ENCODE measurements at places on chromosomes 3 and 15.

DNA sequence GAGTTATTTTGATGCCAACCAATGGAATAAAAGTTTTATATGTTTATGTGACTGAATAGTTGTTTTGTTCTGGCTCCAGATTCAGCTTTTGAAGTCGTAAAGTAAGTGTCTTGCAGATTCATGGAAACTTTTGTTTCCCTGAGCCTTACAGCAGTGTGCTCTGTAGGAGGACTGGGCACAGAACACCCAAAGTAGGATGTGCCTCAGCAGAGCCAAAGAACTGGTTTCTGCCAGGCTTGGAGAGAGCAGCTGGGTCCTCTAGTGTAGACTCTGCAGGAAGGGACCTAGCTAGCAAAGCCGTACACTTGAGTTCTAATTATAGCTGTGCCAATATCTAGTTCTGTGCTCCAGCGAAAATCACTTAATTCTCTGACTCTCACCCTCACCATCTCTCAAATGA is 261.2 kb upstream of the DNAJC19 start:
- DNase-seq: no peak

GRCh38 chr15:43931790-43932435 is 105.1 kb downstream of the WDR76 start:
- DNase-seq: no peak

- DNase-seq: no peak
These were observed 631.8 kb downstream of the SQOR start for GRCh38 chr15:46266661-46267060.

DNA sequence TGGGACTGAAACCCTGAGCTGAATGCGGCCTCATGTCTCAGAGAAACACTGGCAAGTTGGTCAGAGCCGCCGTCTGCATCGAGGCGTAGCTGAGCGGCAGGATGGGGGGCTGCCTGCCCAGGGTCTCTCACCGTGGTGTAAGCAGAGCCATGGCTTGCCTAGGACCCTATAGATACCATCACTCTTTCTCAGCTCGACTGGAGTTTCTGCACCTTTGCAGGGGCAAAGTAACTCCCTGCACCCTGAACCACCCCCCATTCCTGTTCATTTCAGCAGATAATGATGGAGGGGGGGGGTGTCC is 28.4 kb upstream of the NR2E3 start:
- no peak for DNase-seq

- no peak for DNase-seq
These were observed 33.9 kb upstream of the CDCP1 start for GRCh38 chr3:45180051-45180450.

DNA sequence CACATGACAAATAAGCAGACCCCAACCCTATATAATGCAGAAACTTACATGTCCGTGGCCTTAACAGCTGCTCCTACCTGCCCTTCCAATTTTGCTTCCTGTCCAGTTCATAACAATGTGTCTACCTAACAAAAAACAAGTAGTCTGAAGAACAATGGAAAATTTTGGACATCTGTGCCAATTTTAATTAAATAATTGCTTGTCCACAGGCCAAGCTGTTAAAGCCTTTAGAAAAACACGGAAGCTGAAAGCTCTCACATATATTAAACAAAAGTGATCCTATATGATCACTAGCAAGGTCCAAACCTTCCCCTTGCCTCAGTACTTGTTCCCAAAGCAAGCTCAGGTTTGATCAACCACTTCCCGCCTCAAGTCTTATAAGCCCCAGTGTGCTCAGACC is 37.1 kb downstream of the MAGI1 start:
- no peak for DNase-seq

- no peak for DNase-seq
These were observed 5.7 kb upstream of the A4GNT start for GRCh38 chr3:138137861-138138260.

DNA sequence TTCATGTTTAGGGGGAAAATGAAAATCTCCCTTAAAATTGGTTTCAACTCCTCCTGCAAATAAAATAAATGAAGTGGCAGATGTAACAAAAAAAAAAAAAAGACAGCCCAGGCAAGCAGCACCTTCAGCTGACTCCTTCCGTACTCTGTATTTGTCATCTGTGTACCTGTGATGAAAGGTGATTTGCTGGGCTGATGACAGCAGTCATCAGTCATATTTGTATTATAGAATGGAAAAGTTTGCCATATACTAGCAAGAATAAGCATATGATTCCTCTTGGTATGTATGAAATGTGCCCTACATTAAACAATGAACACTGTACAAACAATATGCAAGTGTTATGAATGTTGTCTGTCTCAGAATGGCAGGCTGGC is 44.1 kb upstream of the WWTR1 start:
- no peak for DNase-seq

- DNase-seq: no peak
These were observed 38.5 kb downstream of the SMAD3 start for GRCh38 chr15:67103869-67104268.

DNA sequence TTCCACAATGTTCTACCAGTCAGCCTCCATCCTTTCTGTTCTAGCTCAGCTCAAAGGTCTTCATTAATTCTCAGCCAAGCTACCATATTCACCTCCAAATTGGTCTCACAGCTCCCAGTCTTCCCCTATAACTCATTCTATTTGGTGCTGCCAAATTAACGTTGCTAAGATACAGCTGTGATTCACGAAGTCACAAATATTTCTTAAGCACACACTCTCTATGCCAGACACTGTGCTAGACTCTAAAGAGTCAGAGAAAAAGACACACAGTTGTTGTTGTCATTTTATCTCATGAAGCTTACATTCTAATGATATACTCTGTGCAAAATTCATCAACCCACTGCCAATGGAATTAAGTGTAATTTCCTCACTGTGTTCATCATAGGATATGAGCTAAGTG is 102.8 kb downstream of the FRMD5 start:
- no peak for DNase-seq

DNA sequence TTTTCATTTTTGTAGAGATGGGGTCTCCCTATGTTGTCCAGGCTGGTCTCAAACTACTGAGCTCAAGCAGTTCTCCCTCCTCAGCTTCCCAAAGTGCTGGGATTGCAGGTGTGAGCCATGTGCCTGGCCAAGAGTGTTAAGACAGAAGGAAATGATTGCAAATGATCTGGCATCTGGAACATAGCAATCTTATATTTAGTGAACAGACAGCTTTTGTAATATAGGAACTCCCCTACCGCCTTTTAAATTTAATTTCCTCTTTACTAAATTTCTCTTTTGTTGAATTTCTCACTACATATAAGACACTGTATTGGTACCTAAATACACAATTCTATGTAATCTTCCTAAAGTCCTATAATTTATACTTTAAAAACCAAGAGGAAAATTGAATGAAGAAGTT is 13.1 kb downstream of the ANO10 start:
- DNase-seq: no peak

GRCh38 chr3:120469882-120470301 is 19.1 kb upstream of the FSTL1 start:
- DNase-seq: no peak

DNA sequence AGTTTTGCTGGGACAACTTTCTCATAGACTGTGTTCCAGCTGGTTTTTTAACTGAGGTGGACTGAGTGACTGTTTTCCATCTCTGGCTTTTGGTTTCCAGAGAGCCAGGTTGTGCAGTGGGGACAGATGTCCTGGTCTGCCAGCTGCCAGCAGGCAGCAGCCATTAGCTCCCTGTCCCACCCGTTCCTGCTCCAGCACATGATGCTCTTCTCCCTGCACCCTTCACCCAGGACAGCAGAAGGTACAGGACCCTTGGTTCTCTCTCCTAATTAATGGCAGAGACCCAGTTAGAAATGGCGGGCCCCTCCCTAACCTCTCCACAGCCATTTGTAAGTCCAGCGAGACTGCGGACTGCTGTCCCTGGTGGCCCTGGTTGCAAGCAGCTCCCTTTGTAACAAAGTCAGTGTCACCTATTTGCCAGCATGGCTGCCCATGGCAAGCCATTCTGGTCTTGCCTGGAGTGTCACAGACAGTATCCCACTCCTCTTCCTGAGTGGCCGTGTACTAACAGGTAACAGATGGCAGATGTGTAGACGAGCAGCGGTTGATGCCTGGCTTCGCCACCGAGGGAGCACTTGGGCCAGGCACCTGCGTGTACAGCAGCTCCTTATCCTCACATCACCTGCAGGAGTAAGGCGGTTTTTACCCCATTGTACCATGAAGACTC is 148.3 kb downstream of the DNAJB8 start:
- no peak for DNase-seq

- no peak for DNase-seq
These were observed 33.5 kb downstream of the SEMA6D start for GRCh38 chr15:47750740-47751262.

DNA sequence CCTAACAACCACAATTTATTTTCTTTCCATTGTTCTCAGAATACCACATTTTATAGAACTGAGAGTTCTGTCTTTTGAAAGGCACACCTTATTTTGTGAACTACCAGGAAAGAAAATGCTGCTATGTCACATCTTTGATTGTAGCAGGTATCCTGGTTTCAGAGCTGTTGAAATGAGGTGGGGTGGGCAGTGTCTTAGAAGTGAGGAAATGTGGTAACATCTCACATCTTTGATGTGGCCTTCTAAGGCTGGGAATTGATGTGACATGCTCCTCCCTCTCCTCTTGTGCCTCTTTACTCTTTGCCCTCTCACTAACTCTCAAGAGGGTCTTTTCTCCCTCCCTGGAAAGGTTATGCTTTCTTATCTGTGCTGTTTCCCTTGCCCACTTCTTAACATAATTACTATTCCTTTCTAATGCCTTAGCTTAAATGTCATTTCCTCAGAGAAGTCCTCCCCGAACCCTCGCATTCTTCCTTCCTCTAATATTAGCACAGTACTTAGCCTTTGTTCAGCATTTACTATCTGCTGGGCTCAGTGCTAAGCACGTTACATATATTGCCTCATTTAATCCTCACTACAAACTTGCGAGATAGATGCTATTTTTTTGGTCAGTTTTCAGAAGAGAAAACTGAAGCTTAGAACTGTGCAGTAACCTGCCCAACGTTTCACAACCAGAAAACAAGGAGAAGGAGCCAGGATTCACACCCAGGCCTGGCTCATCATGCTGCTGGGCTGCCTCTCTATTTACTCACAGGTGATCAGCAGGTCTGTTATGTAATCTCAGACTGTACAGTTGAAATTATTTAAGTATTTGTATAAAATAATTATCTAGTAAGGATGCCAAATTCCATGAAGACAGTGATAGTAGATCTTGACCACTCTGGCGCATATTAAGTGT is 24.0 kb upstream of the SPTSSB start:
- DNase-seq: no peak

DNA sequence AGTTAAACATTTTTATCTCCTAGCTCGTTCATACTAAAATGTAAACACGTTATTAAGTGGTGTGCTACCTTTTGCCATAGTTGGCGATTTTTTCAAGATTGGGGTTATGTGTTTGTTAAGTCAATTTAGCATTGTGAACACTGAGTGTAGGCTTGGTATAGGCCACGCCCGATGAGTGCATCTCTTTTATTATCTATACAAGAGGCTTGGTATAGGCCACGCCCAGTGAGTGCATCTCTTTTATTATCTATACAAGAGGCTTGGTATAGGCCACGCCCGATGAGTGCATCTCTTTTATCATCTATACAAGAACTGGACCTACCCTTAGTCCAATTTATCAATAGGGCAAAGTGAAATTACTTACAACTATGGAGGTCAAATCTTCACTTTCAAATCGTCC is 70.4 kb downstream of the NIPA2 start:
- DNase-seq: no peak

- no peak for DNase-seq
These were observed 122.6 kb downstream of the LRIG1 start for GRCh38 chr3:66378256-66378655.

DNA sequence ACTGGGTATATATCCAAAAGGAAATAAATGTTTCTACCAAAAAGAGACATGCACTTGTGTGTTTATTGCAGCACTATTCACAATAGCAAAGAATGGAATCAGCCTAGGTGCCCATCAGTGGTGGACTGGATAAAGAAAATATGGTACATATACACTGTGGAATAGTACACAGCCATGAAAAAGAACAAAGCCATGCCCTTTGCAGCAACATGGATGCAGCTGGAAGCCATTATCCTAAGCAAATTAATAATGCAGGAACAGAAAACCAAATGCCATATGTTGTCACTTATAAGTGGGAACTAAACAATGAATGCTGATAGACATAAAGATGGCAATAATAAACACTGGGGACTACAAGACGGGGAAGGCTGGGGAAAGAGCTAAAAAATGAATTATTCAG is 102.9 kb downstream of the RPL39L start:
- no peak for DNase-seq

DNA sequence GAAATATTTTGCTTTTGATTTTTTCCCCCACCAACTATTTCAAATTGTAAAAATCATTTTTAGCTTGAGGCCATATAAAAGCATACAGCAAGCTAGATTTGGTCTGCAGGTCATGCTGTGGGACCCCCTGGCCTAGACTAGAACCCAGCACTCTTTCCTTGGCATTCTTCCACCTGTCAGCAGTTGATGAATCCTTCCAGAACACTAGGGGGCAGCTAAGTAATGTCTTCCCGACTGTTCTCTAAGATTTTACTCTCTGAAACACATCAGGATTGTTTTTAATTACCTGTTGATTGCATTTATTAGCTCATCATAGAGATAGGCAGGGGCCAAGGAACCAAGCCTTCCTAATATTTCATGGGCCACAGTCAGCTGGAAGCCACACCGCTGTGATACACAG is 174.5 kb downstream of the CACNA1D start:
- DNase-seq: no peak

GRCh38 chr3:16264174-16264707 is 502 bp downstream of the DPH3 start:
- DNase-seq: no peak
